Neural crest cell (in vitro differentiated cells): ENCODE measurements at places on chromosomes 5 and 9. TPM values are rescaled to one million over a fixed set of nuclear protein-coding genes. Genes with fewer than 3 reads are reported as not detected.

DNA sequence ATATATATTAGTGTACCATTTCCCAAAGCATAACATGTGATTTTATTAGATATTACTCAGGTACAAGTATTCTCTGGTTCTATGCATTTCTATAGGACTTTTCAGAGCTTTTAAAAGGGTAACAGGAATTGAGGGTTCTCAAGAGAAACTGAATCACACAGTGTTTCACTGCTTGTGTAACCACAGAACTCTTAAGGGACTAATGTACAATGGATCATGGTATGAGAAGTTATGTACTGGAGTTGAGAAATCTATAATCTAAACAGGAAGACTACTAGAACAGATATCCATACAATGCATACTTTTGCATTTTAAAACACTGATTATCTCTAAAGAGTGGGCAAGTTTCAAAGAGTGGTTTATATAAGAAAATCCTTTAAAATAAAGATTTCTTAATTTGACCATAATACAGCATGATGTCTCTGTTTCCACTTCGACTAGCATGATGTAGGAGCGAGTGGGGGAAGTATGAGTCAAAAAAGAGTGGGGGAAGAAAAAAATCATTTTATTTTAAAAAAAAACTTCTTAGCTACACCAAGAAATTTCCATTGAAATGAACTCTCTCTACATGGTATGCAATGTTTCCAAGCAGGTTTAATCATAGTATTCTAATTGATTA is 183.5 kb downstream of the RFX3 start:
- no peaks in the 10 kb centered on the region for H3K27me3 ChIP-seq
- H3K36me3 ChIP-seq = no peaks in the 10 kb centered on the region
- peaks cover 27% of the 10 kb centered on the region for H3K4me1 ChIP-seq

- H3K4me3 ChIP-seq = no peak overlapping the region
- H3K27ac ChIP-seq = no peak overlapping the region
- H3K36me3 ChIP-seq = no peaks in the 10 kb centered on the region
Measured at GRCh38 chr5:142210864-142211412, 102.4 kb downstream of the NDFIP1 start.

- peaks cover 13% of the 10 kb centered on the region for H3K4me1 ChIP-seq
- no peak overlapping the region for H3K27ac ChIP-seq
- DNase-seq = no peak
Measured at GRCh38 chr5:6941631-6942030, 228.4 kb downstream of the TENT4A start.

GRCh38 chr5:122723606-122724352 is 51.1 kb upstream of the SNX2 start:
- no peak overlapping the region for H3K27ac ChIP-seq
- DNase-seq = no peak
- no peak overlapping the region for H3K4me3 ChIP-seq
- no peaks in the 10 kb centered on the region for H3K4me1 ChIP-seq

DNA sequence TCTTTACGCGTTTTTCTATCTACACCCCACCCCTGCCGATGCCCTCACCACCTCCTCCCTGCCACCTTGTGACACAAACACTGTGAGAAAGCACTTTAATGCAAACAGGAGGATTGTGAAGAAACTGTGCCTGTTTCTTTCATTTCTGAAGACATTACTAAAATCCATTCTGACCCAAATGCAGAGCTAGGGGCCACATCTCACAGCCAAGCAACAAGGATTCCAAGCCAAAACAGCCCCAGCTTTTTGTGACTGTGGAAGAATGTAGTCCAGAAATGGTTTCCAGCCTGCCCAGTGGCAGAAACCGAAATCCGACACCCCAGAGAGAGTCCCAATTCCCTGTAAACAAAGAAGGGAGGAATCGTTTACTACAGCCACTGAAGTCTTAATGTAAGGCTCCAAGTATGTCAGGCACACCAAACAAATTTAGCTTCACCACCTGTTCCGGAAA is 190.9 kb downstream of the TTC39B start:
- H3K27me3 ChIP-seq = no peaks in the 10 kb centered on the region
- H3K4me1 ChIP-seq = peaks cover 26% of the 10 kb centered on the region
- DNase-seq = no peak
- peak overlapping the region; percentile 52 for H3K27ac ChIP-seq
- H3K36me3 ChIP-seq = no peaks in the 10 kb centered on the region

DNA sequence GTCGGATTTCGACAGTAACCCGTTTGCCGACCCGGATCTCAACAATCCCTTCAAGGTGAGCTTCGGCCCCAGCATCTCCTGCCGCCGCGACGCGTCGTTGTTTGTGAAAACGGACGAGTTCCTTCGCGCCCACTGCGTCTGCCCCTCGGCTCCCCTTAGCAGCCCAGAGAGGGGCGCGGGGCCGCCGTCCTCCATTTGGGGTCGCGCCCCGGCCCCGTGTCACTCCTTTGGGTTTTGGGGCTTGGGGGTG is 182 bp downstream of the SCAMP1 start:
- H3K36me3 ChIP-seq = peaks cover 2% of the 10 kb centered on the region
- DNase-seq = no peak
- no peaks in the 10 kb centered on the region for H3K27me3 ChIP-seq
- H3K27ac ChIP-seq = peak overlapping the region; percentile 94
- H3K4me3 ChIP-seq = peak overlapping the region; percentile 91

GRCh38 chr5:57650360-57651069 is 167.9 kb upstream of the ACTBL2 start:
- DNase-seq = no peak
- H3K4me1 ChIP-seq = peaks cover 14% of the 10 kb centered on the region
- no peak overlapping the region for H3K4me3 ChIP-seq
- no peaks in the 10 kb centered on the region for H3K27me3 ChIP-seq
- H3K27ac ChIP-seq = no peak overlapping the region

The TCF7 gene
- 18.0 and 19.3 TPM in 2 replicates for total RNA-seq

The ZNF608 gene
- total RNA-seq = 106 and 107 TPM in 2 replicates

The CAMK4 gene
- 9.4 and 10.0 TPM in 2 replicates for total RNA-seq
